ENCODE measurements at places on chromosomes 4 and X. TPM values are rescaled to one million over a fixed set of nuclear protein-coding genes. Genes with fewer than 3 reads are reported as not detected.

DNA sequence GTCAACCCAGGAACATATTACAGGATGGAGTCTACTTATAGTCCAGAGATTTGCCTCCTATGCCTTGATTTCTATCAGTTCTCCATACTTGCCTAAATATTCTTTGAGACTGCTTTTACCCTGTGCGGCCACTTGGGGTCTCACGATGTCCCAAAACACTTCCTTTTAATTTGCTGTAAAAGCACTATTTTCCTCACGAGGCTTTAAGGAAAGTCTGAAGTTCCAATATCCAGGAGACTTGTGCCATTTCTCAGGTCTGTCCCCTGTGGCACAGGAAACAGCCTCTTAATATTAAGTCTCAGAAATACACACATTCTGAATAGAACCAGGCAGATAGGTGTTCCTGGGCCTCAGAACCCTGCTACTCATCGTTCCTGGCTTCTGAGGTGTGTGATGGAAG lies 142.9 kb downstream of the TMEM164 start:
- H3K27me3 ChIP-seq = peaks cover 12% of the 10 kb centered on the region
- H3K36me3 ChIP-seq = no peaks in the 10 kb centered on the region
- peak; percentile 58 for DNase-seq
- H3K4me3 ChIP-seq = no peak overlapping the region
- H3K27ac ChIP-seq = no peak overlapping the region

- no peak overlapping the region for H3K27ac ChIP-seq
- H3K4me3 ChIP-seq = no peak overlapping the region
- H3K27me3 ChIP-seq = no peaks in the 10 kb centered on the region
- H3K4me1 ChIP-seq = peaks cover 3% of the 10 kb centered on the region
- no peak for DNase-seq
Measured at GRCh38 chr4:700587-701264, 4.9 kb upstream of the PCGF3 start.

DNA sequence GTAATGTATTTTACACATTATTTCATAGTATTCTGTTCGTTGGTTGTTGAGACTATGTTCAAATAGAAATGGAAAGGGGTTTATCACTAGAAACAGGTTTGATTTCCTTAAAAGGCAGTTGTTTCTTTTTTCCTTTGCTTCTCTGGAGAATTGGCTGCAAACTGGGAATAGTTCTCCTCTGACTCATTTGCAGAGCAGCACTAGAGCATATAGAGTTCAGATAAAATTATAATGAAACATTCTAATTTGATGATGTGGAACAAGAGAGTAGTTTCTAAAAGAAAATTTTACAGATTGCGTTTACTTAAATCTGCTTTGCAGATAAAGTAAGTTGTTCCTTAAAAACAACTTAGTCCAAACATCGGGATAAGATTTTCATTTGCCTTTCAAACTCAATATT lies 29.7 kb downstream of the SYNPO2 start:
- peak overlapping the region; percentile 58 for H3K27ac ChIP-seq
- DNase-seq = peak; percentile 11
- H3K36me3 ChIP-seq = no peaks in the 10 kb centered on the region

DNA sequence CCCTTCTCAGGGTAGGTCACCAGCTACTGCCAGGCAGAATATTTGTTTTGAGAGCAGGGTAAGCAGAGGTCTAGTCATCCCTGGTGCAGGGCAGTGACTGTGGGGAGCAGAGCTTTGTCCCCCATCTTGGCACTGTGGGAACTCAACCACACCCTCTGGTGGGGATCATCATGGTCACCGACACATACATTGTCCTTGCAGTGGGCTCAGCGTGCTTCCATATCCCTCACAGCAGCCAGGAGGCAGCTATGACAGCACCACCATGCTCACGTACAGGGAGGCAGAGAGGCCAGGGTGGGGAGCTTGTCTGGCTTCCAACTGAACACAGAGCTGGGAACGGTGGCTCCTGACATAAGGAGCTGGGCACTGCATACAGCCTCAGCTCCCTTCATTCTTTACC lies 102.3 kb downstream of the ENPP6 start:
- no peaks in the 10 kb centered on the region for H3K36me3 ChIP-seq
- no peak overlapping the region for H3K27ac ChIP-seq
- no peaks in the 10 kb centered on the region for H3K27me3 ChIP-seq

GRCh38 chr4:41598580-41598979 lies 60.6 kb downstream of the LIMCH1 start:
- DNase-seq = no peak
- no peaks in the 10 kb centered on the region for H3K4me1 ChIP-seq
- no peak overlapping the region for H3K27ac ChIP-seq
- H3K4me3 ChIP-seq = no peak overlapping the region

- peaks cover 17% of the 10 kb centered on the region for H3K4me1 ChIP-seq
- H3K36me3 ChIP-seq = no peaks in the 10 kb centered on the region
- no peak overlapping the region for H3K4me3 ChIP-seq
- H3K27me3 ChIP-seq = peaks cover 18% of the 10 kb centered on the region
Measured at GRCh38 chrX:45320191-45320590, 119.5 kb upstream of the DIPK2B start.

DNA sequence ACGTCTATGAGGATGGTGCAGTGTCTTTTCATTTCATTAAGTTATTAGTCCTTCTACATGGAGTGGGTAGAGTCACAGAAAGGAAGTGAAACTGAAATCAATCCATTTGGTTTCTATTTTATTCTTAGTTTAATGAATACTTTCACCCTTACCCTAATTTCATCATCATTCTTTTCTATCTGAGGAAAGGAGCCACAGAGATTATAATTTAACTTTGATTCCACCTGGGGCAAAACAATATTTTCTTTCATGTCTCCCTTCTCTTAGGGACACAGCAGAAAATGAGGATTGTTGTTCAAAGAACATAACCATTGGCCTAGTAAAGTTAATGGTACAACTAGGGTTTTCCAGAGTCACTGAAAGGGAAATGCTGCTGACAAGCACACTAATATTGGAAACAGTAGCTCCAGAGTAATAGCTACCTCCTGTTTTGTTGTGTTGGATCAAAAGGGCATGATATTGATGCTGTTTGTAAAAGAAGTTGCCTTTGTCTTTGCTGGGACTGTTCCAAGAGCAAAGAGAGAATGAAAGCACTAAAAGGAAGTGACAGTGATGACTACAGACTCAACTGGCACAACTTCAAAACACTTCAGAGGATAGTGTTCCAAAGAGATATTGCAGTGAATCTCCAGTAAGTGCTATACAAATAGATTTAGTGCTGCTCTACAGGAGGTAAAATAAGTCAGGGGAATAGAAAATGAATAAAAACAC lies 247.1 kb upstream of the PITX2 start:
- no peak for DNase-seq
- H3K27me3 ChIP-seq = no peaks in the 10 kb centered on the region
- no peak overlapping the region for H3K4me3 ChIP-seq
- peak overlapping the region; percentile 43 for H3K27ac ChIP-seq
- H3K4me1 ChIP-seq = peaks cover 44% of the 10 kb centered on the region
- H3K36me3 ChIP-seq = no peaks in the 10 kb centered on the region

- no peaks in the 10 kb centered on the region for H3K27me3 ChIP-seq
- H3K4me1 ChIP-seq = no peaks in the 10 kb centered on the region
- no peak for DNase-seq
- no peak overlapping the region for H3K4me3 ChIP-seq
Measured at GRCh38 chr4:171342646-171343045, 470.6 kb upstream of the GALNTL6 start.

- H3K27ac ChIP-seq = no peak overlapping the region
- DNase-seq = peak; percentile 8
- no peaks in the 10 kb centered on the region for H3K4me1 ChIP-seq
Measured at GRCh38 chrX:86946569-86946968, 571.0 kb upstream of the KLHL4 start.

GRCh38 chrX:96578781-96579180 lies 105.9 kb upstream of the DIAPH2 start:
- H3K27ac ChIP-seq = no peak overlapping the region
- no peak for DNase-seq
- H3K36me3 ChIP-seq = no peaks in the 10 kb centered on the region
- no peak overlapping the region for H3K4me3 ChIP-seq

- H3K27me3 ChIP-seq = no peaks in the 10 kb centered on the region
- no peaks in the 10 kb centered on the region for H3K36me3 ChIP-seq
- DNase-seq = no peak
- H3K4me3 ChIP-seq = no peak overlapping the region
- no peak overlapping the region for H3K27ac ChIP-seq
Measured at GRCh38 chr4:186852073-186852420, 128.4 kb upstream of the FAT1 start.

DNA sequence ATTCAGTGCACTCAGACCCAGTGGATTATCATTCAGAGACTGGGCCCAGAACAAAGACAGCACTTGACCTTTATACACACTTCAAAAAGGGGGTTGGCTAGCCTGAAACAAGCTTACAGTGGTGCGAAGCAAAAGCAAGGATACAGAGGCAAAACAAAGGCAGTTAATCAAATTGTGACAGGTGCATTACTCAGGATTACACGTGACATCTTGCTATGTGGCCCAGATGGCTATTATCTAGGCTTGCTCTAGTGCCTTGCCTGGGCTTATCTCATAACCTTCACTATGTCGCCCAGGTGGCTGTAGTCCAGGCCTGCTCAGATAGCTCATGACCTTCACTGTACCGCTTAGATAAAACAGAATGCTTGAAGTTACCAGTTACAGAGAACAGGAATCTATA lies 1092.1 kb upstream of the PRKX start:
- H3K4me3 ChIP-seq = no peak overlapping the region
- H3K36me3 ChIP-seq = no peaks in the 10 kb centered on the region
- H3K27me3 ChIP-seq = no peaks in the 10 kb centered on the region
- H3K4me1 ChIP-seq = no peaks in the 10 kb centered on the region

- H3K36me3 ChIP-seq = no peaks in the 10 kb centered on the region
- no peak for DNase-seq
- peak overlapping the region; percentile 74 for H3K4me3 ChIP-seq
- H3K27ac ChIP-seq = no peak overlapping the region
Measured at GRCh38 chr4:84583876-84584380, 1.0 kb downstream of the CDS1 start.

DNA sequence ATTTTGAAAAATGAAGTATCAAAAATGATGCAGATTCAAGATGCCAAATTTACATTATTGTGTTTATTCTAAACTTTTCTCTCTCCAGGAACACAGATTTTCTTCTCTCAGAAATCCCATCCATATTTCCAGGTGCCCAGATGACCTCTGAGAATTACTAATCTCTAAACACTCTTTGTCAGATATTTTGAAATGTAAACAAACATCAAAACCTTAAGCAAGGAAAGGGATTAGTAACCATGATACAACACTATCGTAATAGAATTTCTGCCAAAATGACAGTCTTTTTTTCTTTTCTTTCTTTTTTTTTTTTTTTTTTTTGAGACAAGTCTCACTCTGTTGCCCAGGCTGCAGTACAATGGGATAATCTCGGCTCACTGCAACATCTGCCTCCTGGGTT lies 76.7 kb downstream of the PDS5A start:
- H3K27me3 ChIP-seq = no peaks in the 10 kb centered on the region
- peaks cover 60% of the 10 kb centered on the region for H3K36me3 ChIP-seq
- H3K4me1 ChIP-seq = no peaks in the 10 kb centered on the region
- no peak for DNase-seq

CNGA1 gene
- total RNA-seq = not detected

CTSO gene
- total RNA-seq = 25.0 TPM

CC2D2A gene
- total RNA-seq = 35.4 TPM

CCSER1 gene
- not detected for total RNA-seq

PLXNB3 gene
- 2.7 TPM for total RNA-seq

UBA1 gene
- 150 TPM for total RNA-seq

MCF2 gene
- 0.29 TPM for total RNA-seq

PPEF2 gene
- total RNA-seq = not detected

SPARCL1 gene
- total RNA-seq = not detected

MBNL3 gene
- total RNA-seq = 2.9 TPM

KLKB1 gene
- total RNA-seq = not detected

USP51 gene
- total RNA-seq = 4.3 TPM

GABRQ gene
- not detected for total RNA-seq

Data from osteoblast (primary cell).